Omental fat pad (tissue), 4 donors: ENCODE measurements at places on chromosomes 6 and 20. TPM values are rescaled to one million over a fixed set of nuclear protein-coding genes. Genes with fewer than 3 reads are reported as not detected.

DNA sequence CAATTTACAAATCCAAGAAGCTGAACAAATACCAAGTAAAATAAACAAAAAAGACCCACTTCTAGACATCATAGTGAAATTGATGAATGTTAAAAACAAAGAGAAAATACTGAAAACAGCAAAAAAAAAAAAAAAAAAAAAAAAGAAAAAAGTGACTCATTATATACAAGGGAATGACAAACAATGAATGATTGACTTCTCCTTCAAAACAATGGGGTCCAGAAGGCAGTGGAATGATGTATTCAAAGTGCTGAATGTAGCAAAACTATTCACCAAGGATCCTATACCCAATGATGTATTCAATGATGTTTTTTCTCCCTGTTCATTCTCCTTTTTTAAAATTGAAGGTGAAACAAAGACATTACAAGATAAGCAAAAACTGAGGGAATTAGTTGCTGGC is 650.0 kb downstream of the UTRN start:
- DNase-seq = no peak

DNA sequence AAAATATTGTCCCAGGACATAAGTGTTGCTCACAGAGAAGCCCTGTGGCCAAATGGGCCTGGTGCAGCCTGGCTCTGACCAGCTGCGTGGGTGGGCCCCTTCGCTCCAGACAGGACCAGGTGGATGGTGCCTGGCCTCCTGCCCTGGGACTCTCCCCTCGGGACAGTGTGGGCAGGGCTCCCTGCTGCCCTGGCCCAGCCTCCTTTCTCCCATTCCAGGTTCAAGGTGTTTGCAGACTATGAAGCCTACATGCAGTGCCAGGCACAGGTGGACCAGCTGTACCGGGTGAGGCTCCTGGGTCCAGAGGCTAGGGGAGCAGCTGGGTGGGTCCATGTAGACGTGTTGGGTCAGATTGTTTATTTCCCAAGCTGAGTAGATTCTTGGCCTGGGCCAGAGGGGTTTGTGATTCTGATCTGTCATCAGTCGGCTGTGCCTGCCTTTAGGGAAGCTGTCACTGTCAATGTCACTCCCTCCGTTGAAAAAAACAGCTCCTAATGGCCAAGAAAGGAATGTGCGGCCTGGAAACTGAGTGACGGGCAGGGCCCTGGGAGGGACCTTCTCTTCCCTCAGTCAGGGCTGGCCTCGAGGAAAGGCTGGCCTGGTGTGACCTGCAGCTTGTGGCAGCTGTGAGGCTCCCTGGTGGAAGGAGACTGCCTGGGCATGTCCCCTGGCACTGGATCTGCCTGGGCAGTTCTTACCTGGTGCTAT is 47.7 kb downstream of the PYGB start:
- no peak for DNase-seq

DNA sequence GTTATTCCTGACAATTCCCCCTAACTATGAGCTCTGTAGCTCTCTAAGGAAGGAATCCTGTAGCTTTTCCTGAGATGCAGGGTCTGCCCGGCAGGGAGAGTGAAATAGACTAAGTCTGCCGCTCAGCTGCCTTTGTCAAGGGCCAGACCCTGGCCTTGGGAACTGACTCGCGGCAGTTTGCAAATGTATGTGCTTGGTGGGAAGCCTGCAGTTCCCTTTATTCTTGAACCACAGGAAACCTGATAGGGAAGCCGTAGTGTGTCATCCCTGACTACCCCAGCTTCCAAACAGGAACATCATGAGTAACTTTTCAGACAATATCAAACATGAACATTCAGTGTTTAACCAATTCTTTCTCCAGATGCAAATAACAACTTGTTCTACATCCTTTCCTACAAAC is 78.7 kb upstream of the IFNGR1 start:
- DNase-seq = no peak

Gene CD93
- total RNA-seq = 227 TPM

- no peak for DNase-seq
These were observed 92.1 kb upstream of the TAB2 start for GRCh38 chr6:149225370-149225769.

Gene DAAM2
- 154 TPM for total RNA-seq

DNA sequence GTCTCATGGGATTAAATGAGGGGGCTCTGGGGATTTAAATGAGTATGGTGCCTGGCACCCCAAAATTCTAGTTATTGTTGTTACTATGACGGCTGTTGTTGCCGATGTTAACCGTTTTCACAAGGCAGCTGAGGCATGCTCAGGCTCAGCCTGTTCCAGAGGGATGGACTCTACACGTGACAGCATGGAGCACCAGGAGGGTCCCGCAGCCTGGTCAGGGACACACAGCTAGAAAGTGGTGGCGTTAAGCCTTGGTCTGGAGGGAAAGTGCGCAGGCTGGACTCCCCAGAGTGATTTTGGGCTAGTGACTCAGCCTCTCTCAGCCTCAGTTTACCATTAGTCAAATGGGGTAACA is 7.0 kb downstream of the FAM110A start:
- no peak for DNase-seq

DNA sequence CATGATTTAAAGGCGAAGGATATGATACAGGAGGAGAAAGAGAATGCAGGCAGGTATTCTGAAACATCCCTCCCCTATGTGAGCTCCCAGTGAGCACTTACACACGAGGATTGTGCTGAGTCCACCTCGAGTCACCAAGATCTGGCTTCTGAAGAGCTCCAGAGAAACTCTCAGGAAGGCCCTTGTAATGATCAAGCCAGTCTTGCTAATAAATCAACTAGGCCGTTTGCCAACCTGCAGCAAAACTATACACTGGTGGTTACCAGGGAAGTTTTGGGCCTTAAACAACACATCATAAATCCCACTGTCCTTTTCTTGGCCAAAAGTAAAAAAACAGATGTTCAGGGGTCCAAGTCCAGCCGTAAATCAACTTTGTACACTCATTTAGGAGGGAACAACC is 79.2 kb downstream of the STXBP5 start:
- no peak for DNase-seq

DNA sequence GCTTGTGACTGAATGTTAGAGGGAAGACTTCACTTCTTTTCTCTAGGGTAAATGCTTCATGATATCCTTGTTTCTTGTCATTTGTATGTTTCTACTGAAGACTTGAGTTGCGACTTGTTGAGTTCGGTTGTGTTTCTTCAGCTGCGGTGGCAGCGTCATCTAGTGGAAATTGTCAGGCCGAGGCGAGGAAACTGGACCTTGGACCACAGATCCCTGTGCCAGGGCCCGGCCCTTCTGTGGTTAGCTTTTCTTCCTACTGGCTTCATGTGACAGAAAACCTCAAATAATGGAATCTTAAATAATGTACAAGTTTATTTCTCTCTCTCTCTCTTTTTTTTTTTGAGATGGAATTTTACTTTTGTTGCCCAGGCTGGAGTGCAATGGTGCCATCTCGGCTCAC is 12.4 kb downstream of the MTHFD1L start:
- DNase-seq = no peak

Gene SLC35D3
- total RNA-seq = not detected

- no peak for DNase-seq
These were observed 8.4 kb downstream of the VSX1 start for GRCh38 chr20:25073544-25073943.

Gene IRAK1BP1
- 3.9 TPM for total RNA-seq
